NCI-H748 treated with DMSO at 0.1 percent for 48 hours (cell line): ENCODE measurements at places on chromosomes 2 and 18.
A peak's percentile ranks its signal among the peaks of the same experiment; 100 is the strongest.

DNA sequence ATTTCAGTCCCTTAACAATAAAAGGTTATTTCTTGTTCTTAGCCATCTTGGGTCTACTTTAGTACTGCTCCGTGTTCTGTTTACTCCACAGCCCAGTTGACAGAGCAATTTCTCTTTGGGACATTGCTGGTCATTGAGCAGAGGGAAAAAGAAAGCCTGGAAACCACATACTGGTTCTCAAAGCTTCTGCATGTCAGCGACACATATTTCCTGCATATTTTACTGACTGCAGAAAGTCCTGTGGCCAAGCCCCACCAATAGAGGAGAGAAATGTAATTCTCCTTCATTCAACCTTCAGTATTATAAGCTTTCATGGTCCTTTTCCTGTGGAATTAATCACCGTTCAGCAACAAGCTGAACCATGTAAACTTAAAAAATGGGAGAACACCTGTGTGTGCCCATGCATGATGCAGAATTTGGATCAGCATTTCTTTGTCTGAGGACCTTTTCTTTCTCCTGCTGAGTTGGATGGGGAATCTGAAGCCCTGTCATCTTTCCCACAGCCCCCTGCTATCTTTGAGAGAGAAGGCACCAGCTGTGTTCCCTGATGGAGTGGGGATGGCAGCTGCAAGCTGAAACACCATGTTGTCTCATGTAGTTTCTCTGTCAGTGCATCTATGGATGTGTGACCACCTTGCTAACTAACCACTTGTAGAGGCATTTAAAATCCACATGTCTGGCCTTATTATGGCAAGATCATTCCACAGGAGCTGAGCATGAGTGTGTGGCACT, 431.6 kb downstream of the MEIS1 start:
- DNase-seq: no peak

DNA sequence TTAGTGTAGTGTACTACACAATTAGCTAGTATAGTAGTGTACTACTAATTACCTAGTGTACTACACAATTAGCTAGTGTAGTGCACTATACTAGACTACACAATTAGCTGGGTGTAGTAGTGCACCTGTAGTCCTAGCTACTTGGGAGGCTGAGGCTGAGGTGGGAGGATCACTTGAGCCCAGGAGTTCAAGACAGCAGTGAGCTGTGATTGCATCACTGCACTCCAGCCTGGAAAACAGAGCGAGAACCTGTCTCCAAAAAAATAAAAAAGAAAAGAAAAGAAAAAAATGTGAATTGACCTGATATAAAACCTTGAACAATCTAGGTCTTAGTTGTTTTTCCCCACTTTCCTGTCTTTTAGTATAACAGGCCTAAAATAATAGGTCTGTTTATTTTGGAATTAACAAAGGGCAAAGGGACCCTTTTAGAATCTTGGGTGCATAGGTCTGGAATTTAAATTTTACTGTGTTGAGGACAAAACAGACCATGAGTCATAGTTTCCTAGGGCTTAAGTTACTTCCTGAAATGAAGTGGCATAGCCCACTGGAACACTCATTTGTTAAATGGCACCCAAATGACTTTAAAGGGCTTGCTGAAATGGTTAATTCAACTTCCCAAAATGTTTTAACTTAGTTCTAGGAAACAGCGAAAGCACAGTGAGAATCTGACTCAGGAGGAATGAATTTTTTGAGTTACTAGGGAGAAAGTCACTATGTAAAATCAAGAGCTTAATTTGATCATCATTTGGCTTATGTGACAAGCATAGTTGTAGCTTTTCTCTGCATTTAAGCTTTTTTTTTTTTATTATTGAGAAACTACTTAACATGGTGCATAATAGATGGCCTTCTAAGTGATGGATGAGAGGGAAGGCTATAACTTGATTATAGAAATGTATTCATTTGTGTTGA, 50.7 kb upstream of the ARL5A start:
- no peak for DNase-seq

DNA sequence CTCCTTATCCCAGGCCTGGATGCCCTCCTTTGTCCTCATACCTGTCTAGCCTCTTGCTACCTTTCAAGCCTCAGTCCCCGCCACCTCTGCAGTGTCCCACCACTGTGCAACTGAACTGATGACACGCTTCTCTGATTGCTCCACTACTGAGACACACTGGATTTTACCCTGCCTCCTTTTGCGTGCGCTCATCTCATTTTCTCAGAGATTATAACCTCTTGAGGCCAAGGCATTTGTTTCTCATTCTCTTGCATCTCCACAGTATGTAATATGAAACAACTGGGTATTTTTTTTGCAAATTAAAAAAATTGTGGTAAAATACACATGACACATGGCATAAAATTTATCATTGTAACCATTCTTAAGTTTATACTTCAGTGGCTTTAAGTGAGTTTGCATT, 95.4 kb downstream of the PRKCE start:
- no peak for DNase-seq

GRCh38 chr2:180225118-180225517, 218.0 kb upstream of the CWC22 start:
- no peak for DNase-seq

GRCh38 chr2:99710721-99711120, 220.9 kb upstream of the REV1 start:
- DNase-seq: no peak

- no peak for DNase-seq
Measured at GRCh38 chr2:209940936-209941335, 61.5 kb upstream of the RPE start.

- no peak for DNase-seq
Measured at GRCh38 chr2:164589522-164589921, 31.8 kb downstream of the GRB14 start.

DNA sequence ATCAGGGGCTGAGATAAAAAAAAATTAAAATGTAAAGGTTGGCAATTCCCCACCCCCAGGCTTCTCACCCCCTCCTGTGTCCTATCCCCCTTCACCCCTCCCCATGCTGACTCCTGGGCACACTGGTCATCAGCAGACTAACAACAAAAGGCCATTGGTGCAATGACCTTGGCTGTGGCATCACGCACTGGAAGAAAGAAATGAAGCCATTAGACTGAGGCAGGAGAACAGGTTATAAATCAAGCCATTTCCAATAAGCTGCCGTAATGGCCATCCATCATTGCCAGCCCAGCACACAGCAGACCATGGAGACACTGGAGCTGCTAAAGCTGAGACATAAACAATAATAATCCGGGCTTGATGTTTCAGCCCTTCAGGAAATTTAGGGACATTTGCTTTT, 342.4 kb upstream of the ETAA1 start:
- peak; percentile 10 for DNase-seq

- DNase-seq: no peak
Measured at GRCh38 chr2:47023332-47023731, 107.7 kb upstream of the MCFD2 start.

GRCh38 chr18:8643326-8643878, 34.2 kb downstream of the RAB12 start:
- DNase-seq: no peak

DNA sequence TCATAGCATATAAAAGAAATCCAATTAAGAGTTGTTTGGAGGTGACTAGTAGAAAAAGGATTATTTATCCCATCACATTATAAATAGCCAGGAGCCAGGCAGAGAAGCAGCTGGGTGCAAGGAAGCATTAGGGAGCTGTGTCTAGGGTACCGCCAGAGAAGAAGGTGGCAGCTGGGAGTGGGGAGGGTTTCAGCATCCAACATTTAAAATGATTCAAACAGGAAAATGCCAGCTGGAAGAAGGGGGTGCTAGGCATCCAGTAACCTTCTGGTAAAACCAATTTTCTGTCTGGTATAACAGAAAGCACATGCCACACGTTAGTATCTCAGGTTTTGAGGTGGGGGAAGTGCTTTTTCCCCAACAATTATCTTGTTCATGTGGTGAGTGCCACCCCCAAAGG, 452.4 kb downstream of the ZEB2 start:
- DNase-seq: no peak

DNA sequence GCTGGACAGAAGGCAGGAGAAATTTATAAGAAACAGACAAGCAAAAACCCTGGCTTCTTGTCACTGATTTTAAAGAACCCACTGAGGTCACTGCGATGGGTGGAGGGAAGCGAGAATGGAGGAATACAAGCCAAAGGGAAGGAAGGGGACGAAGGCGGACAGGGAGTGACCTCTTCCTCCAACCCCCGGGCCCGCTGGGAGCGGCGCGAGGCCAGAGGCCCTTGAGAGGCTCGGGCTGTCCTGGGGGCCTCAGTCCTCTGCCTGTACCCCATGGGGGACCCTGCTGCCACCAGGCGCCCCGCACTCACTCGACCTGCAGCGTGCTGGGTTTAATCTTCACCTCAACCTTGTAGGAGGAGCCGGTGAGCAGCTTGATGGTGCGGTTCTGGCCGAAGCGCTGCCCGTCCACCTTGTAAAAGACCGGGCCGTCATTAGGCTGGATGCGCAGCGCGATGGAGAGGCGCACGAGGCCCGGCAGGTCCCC, 793 bp downstream of the CNRIP1 start:
- no peak for DNase-seq

DNA sequence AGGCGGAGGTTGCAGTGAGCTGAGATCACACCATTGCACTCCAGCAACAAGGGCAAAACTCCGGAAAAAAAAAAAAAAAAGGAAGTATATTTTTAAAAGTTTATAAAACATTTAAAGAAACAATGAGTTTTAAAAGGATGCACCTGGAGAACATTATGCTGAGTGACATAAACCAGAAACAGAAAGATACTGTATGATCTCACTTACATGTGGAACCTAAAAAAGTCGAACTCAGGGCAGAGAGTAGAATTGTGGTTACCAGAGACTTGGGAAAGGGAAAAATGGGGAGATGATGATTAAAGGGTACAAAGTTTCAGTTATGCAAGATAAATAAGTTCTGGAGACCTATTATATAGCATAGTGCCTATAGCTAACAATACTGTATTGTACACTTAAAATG, 52.8 kb upstream of the RTN4 start:
- DNase-seq: no peak

DNA sequence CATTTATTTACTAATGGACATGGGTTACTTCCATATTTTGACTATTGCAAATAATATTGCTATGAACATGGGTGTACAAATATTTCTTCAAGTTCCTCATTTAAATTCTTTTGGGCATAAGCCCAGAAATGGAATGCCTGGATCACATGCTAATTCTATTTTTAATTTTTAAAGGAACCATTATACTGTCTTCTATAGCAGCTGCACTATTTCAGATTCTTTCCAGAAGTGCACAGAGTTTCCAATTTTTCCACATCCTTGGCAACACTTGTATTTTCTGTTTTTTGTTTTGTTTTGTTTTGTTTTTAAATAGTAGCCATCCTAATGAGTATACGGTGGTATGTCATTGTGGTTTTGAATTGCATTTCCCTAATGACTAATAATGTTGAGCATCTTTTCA, 8.5 kb upstream of the RALBP1 start:
- DNase-seq: no peak

DNA sequence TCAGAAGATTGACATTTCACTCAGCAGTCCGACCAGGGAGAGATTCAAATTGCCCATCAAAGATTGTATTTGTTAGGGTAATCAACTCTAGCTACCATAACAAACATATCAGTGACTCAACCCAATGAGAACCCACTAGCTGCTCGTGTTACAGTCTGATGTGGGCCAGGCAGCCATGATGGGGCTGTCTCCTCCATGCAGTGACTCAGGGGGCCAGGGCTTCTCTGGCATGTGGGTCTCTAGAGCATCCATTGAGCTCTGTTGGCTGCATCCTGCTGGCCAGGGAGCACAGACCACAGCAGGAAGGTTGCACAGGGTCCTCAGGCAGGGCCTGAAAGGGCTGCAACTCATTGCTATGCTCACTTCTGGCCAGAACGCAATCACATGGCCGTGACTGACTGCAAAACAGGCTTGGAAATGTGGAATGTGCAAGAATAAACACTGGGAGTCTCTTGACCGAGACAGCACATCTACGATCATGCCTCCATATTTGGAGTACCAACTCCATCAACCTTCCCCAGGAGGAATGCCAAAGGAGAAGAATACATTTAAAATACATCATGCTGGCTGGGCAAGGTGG, 216.8 kb downstream of the EIPR1 start:
- DNase-seq: no peak

- DNase-seq: no peak
Measured at GRCh38 chr2:218471982-218472381, 53.1 kb downstream of the VIL1 start.

GRCh38 chr18:33594799-33595198, 16.8 kb downstream of the ASXL3 start:
- no peak for DNase-seq

GRCh38 chr18:54739476-54739875, 88.8 kb upstream of the RAB27B start:
- DNase-seq: no peak

- no peak for DNase-seq
Measured at GRCh38 chr2:52877703-52878102, 889.9 kb upstream of the CHAC2 start.

DNA sequence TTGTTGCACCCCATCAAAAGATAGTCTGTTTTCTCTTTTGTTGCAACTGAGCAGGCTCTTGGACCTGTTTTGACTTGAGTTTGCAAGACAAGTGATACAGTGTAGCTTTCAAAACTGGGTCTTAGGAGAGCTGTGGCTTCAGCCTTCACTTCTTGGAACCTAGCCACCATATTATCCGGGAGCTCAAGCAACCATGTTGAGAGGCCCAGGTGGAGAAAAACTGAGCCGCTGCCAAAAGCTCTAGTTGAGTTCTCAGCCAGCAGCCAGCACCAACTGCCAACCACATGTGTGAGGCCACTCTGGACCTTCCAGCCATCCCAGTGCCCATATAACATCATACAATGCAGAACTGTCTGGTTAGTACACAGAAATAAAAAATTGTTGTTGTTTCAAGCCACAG, 5.4 kb downstream of the CACNB4 start:
- DNase-seq: no peak

DNA sequence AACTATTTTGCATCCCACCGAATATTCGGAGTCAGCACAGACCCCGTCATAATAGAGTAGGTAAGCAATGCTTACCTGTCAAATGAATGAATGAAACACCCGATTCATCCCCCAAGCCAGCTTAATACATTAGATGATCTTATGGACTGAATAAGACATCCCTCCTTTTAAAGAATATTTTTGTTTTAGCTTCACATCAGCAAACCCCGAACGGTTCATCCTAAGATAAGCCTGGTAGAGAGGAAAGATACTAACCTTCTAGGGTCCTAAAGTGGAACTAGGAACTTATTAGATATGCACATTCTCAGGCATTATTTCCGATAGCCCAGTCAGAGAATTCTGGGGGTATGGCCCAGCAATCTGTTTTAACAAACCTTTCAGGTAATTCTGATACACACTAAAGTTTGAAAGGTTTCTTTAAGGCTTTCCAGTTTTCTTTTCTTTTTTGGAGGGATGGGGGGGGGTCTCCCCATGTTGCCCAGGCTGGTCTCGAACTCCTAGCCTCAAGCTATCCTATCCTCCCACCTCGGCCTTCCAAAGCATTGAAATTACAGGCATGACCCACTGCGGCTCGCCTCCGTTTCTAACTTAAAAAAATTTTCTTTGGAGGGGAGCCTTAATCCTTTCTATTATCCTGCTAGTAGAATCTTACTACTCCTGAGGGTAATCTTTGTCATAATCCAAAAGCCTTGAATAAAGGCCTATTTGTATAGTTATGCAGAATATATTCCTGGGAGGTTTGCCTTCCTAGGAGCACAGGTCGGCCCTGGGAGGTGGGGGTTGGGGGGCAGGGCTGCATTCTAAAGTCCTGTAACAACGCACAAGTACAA, 1.0 kb upstream of the ACTR3 start:
- no peak for DNase-seq
